ENCODE measurements at places on chromosomes 11 and 22.

- H3K4me1 ChIP-seq: no peaks in the 10 kb centered on the region
- H3K27me3 ChIP-seq: no peaks in the 10 kb centered on the region
- H3K27ac ChIP-seq: no peak overlapping the region
- no peaks in the 10 kb centered on the region for H3K36me3 ChIP-seq
- H3K4me3 ChIP-seq: no peak overlapping the region
Measured at GRCh38 chr11:127385071-127385470, 384.5 kb upstream of the KIRREL3 start.

GRCh38 chr11:92347454-92347853, 122.8 kb downstream of the FAT3 start:
- H3K27me3 ChIP-seq: no peaks in the 10 kb centered on the region
- no peaks in the 10 kb centered on the region for H3K4me1 ChIP-seq
- no peaks in the 10 kb centered on the region for H3K36me3 ChIP-seq
- no peak for DNase-seq

DNA sequence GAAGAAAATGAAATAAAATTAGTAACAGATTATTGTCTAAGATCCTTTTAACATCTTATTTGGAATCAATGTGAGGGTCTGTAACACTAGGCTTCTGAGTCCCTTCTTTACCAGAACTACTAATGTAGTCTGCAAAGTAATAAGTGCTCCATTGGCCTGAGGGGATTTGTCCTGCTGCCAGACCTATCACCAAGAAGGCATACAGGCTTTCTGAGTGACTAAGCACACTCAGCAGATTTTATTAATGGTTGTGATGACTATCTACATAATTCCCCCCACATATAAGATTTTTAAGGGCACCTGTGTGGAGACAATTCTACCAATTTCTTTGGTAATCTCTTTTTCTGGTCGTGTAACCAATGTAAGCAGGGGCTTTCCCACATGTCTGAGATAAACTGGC, 365.0 kb upstream of the FAT3 start:
- no peaks in the 10 kb centered on the region for H3K4me1 ChIP-seq
- DNase-seq: no peak
- H3K4me3 ChIP-seq: no peak overlapping the region
- H3K27me3 ChIP-seq: peaks cover 2% of the 10 kb centered on the region
- no peak overlapping the region for H3K27ac ChIP-seq

DNA sequence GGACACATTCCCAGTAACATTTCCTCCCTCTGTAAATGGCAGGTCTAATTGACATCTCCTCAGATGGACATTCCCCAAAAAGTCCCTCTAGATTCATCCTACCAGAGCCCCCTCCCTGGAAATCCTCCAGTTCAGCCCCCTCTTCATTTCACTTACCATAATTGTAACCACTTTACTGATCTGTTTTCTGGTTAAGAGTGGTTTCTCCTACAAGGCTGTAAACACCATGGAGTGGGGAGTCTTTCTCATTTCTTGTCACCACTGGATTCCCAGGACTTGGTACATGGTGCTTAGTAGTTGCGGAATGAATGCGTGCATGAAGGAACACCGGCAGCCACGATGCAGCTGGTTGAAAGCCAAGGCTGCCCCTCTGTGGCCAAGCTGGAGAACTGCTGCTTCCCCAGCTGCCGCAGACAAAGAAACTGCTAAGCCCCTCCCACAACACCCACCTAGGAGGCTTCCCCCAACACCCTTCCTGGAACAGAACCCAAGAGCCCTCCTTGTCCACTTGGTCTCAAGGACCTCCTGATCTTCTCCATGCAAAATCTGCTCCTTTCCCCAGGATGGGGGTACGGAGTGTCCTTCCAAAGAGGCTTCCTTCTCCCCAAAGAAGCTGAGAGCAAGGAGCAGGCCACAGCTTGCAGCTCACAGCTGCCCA, 18.6 kb upstream of the SCARF2 start:
- peaks cover 22% of the 10 kb centered on the region for H3K36me3 ChIP-seq
- H3K27me3 ChIP-seq: no peaks in the 10 kb centered on the region
- peaks cover 10% of the 10 kb centered on the region for H3K4me1 ChIP-seq
- no peak overlapping the region for H3K27ac ChIP-seq
